ENCODE measurements at places on chromosomes 16 and 17. TPM values are rescaled to one million over a fixed set of nuclear protein-coding genes. Genes with fewer than 3 reads are reported as not detected.

The LYRM9 gene
- 13.0 TPM for total RNA-seq

The CD68 gene
- total RNA-seq: 0.95 TPM

The ZSCAN10 gene
- 0.56 TPM for total RNA-seq

The SLC6A2 gene
- not detected for total RNA-seq

The TNRC6C gene
- 57.3 TPM for total RNA-seq

The SLFN13 gene
- total RNA-seq: 9.7 TPM

The NPIPB13 gene
- 10.8 TPM for total RNA-seq
